ENCODE measurements at places on chromosomes 3 and 15.

DNA sequence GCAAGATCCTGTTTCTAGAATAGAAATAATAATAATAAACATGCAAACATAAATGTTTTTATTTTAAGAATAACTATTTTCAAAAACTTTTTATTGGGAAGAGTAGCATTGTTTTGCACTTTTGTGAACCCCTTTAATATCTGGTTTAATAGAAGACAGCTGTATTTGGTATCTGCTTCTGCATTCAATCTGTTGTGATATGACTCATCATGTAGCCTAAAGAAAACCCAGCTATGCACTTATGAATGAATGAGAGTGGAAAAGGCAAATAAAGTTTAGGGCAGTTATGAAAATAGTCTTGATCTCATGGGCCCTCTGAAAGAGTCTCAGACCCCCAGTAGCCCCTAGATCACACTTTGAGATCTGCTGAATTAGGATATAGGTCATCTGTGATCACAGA is 100.4 kb upstream of the PPP2R3A start:
- no peak for DNase-seq

GRCh38 chr3:124131580-124131979 is 139.7 kb upstream of the ROPN1 start:
- DNase-seq, result no peak

DNA sequence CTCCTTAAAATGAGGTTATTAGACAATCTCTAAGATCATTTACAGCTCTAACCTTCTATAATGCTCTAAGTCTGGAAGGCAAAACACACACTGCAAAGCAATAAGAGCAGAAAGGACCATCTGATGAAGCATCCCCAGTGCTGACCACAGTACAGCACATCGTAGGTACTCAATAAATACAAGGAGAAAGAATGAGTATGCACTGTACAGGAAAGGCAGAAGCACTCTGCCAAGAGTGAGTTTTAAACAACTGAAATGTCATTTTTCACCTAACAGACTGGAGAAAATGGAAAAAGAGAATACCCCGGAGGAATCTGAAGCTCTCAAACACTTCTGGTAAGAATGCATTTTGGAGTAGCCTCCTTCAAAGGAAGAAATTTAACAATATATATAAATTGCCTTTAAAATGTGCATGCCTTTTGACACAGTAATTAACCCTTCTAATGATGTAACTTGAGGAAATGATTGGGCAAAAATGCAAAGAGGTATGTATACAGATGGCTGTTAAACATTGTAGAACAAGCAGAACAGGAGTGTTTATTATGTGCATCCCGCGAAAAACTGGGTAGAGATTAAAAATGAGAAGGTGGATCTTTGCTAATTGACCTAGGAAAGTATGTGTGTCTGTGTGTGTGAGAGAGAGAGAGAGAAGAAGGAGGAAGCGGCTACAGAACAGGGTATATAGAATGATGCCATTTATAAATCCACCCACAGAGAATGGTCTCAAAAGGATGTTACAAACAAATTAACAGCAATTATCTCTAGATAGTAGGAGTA is 8.0 kb upstream of the OXTR start:
- DNase-seq, result no peak

DNA sequence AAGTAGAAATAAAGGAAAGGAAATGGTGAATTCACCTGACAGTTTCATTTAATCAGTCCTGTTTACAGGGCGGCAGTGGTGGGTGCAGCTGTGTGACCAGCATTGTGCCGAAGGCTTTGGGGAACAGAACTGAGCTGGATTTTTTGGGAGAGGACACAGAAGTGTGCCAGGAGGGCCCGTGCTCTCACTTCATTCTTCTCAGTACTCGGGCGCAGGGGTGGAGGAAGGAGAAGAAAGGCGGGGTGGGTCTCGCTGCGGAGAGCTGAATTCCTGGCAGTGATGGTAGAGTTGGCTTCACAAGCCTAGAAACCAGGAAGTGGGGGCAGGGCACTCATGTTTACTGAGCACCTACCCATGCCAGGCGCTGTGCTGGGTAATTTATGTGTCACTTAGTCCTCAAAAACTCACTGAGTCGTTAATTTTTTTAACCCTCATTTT is 64.6 kb downstream of the CRTC3 start:
- peak; percentile 81 for DNase-seq

DNA sequence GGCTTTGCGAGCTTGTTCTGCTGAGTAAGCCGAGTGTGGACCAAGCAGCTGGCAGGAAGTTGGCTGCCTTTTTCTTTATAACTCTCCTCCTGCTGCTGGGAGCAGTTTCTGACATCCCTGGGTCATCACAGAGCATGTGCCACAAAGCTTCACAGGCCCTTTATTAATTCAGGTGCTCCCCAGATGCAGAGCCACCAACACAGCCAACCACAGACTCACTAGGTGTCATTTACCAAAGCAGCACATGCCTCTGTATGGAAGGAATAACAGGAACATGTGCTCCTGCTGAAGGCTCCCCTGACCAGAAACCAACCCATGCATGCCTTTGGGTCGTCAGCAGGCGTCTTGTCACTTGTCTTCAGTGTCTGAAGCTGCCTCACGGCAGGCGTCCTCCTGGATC is 152.5 kb downstream of the ADAMTS17 start:
- no peak for DNase-seq

GRCh38 chr15:68424754-68425390 is 7.1 kb downstream of the ITGA11 start:
- no peak for DNase-seq
